ENCODE measurements at places on chromosomes 3 and 15.
A peak's percentile ranks its signal among the peaks of the same experiment; 100 is the strongest.

GRCh38 chr3:64242435-64242834, 17.2 kb upstream of the PRICKLE2 start:
- no peak for DNase-seq

DNA sequence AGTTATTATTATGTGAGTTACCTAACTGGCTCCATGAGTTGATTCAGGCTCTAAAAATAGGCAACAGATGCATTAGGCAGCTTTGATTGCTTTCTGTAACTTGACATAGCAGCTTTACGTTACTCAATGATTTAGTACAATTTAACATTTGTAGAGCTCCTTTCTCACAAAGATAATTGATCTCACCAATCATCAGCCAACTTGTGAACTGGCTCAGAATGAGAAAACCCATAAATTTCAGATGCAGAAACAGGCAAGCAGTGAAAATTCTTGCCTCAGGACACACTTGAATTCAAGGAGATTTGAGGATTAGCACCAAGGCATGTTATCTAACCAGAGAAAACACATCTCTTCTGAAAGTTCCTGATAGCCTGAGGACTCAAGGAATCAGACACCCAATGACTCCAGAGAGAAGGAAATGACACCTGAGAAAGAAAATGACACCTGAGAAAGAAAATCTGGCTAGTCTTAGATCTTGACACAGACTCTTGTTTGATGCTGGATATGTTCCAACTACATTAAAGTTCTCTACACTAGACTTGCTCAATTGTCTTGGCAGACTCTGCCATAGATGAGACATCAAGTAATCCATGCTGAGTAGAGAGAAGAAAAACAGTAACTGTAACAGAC, 315.1 kb upstream of the CBLB start:
- peak; percentile 43 for DNase-seq

- no peak for DNase-seq
Measured at GRCh38 chr3:88810455-88810854, 297.0 kb upstream of the EPHA3 start.

DNA sequence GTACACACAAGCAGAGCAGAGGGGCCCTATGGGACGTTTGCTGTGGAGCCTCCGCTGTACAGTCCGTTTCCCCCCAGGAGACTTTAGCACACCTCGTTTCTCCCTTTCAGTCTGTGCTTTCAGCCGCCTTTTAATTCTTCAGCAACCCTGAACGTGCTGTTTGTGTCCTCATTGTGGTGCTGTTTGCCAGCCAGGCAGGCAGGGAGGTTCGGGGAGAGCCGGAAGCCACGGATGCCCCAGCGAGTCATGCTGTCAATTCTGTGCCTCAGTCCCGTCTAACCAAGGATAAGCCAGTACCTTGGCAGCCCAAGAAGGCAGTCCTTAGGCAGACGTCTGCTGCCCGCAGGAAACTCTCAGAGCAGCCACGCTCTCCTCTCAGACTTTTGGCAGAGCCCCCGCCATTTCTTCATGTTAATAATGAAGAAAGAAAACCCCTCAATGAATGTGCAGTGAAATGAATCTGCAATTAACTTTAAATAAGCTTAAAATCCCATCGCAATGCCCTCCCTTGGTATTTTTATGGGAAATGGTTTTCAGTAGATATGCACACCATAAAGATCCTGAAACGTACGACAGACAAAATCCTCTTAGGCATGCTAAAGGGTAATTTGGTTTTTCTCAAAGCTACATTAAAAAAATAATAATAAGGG, 158.6 kb downstream of the UACA start:
- no peak for DNase-seq

Data from AG04450 (cell line).